ENCODE measurements at places on chromosomes 6 and 20.

- no peak for DNase-seq
Measured at GRCh38 chr6:166487148-166487547, 99.3 kb downstream of the RAMACL start.

DNA sequence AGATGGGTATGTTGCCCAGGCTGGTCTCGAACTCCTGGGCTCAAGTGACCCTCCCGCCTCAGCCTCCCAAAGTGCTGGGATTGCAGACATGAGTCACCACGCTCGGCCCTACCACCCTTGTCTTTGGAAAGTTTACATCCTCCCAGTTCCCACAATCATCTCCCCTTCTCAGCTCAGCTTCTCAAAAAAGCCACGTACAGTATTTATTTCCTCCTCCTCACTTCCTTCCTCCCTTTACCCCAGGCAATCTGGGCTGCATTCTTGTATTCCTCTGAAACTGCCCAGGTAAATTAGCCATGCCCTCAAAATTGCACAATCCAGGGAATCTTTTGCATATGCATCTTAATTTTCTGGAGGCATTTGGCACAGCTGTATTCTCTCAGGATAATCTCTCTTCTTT, 7.4 kb upstream of the SLC23A2 start:
- no peak for DNase-seq

DNA sequence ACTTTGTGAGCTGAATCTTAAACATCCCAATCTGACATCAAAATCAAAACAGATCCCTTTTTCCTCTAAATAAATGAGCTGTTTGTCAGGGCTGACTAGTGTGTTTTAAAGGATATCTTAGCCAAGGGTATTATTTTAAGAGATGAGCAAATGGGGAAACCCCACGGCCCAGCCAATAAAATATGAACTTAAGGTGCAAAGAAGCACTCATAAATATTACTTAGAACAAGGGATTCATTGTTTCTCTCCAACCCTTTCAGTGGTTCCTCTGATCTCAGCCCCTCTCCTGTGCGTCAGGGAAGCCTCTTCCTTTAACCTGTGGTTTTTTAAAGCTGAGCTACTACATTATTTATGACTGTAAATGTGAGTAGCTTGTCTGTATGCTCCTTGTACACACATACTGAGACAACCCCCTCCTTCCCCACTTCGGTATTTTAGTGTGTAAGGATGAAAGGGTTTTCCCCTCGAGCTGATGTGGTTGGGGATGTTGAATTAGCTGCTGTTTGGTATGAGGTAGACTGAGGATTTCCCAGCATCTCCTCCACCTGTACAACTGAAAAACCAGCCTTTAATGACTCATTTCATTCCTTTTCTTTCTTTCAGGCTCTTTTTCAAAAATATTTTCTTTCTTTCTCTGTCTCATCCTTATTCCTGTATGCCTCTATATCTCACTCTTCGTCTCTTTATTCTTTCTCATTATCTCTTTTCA, 6.5 kb downstream of the BMP5 start:
- DNase-seq, result no peak

GRCh38 chr6:42268016-42268834, 50.6 kb upstream of the MRPS10 start:
- DNase-seq, result no peak

- DNase-seq, result no peak
Measured at GRCh38 chr6:114312931-114313330, 29.9 kb downstream of the HS3ST5 start.

- DNase-seq, result no peak
Measured at GRCh38 chr6:13229205-13230085, 98.9 kb downstream of the TBC1D7 start.
